ENCODE measurements at places on chromosomes 6 and 20. TPM values are rescaled to one million over a fixed set of nuclear protein-coding genes. Genes with fewer than 3 reads are reported as not detected.

DNA sequence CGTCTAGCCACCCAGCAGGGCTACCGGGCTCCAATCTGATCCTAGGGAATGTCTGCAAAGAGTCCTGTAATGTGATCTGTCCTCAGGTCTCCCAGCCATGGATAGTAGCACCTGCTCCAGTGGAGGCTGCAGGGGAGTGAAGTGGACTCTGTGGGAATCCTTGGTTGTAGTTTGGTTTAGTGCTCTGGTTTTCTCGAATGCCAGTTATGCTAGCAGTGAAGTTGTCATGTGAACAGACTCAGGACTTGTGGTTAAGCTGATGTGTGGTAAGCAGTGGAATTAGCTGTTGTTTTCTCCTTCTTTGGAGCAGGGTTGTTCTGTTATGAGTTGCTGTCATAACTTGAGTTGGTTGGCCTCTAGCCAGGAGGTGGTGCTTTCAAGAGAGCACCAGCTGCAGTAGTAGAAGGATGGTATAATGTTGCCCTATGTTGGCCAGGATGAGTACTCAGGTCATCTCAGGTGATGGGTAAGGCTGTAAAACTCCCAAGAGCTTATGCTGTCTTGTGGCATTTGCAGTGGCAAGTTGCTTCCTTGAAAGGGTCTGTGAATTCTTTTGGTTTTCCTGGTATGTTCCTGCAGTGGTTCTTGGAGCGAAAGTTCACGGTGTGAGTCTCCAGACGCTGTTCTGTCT, 390.2 kb downstream of the UTRN start:
- peak; percentile 70 for DNase-seq

DNA sequence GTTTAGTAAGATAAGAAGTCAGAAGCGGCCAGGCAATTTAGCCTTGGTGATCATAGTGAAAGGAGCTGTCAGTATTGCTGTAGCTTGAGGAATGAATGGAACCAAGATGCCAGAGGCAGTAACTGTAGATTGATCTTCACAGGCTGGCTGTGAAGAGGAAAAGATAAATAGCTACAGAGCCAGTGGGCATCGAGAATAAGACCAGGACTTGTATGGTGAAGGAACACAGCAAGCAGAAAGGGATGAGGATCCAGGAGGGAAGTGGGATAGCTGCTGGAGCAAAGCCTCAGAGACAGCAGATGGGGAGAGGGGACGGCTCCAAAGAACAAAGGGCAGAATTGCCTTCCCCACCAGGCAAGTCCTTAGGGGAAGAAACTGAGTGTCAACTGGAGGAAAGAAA, 294.4 kb upstream of the PLN start:
- no peak for DNase-seq

DNA sequence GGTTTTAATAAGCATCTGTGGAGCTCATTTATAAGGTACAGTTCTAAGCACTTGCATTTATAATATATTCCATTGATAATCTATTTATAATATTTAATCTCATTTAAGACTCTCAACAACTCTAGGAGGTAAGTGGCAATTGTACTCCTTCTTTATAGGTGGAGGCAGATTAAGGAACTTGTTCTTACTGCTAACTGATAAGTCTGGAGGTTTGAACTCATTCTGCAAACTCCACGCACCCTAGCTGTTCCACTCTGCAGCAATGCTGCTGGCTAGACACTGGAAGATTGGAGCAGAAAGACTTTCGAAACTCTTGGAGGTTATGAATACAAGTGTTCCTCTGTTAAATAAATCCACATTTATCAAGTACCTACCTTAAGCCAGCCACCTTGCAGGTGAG, 793 bp upstream of the HDAC2 start:
- DNase-seq, result no peak

DNA sequence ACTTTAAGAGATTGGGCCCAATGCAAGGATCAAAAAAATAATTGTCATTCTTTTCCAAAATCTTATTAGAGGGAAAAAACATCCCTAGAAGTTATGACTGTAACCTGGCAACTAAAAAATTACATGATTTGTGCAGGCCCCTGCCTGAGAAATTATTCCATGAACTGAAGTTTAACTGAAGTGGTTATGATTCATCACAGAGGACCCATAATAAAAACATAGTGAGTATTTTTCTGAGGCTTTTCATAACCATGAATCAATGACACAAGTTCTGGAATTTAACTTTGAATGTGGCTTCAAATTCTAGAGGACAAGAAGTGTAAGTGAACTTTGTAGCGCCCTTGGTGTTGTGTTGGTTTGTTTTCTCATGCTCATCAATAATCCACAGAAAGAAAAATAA, 31.1 kb upstream of the CARMIL1 start:
- DNase-seq, result no peak

DNA sequence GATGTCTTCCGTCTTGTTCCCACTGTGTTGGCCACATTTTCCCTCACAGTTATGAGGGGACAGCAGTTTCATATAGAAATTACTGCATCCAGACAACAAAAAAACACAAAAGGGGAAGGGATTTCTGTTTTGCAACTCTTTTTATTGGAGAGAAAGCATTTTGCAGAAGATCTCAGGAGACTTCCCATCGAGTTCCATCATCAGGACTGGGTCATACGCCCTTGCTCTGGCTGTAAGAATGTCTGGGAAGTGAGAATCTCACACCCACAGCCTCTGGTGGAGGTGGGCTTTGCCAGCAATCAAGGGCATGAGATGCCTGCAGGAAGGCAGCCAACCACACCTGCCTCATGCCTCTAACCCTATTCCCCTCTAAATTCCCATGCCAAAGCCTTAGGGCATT, 5.8 kb upstream of the IGF2R start:
- DNase-seq, result no peak

DNA sequence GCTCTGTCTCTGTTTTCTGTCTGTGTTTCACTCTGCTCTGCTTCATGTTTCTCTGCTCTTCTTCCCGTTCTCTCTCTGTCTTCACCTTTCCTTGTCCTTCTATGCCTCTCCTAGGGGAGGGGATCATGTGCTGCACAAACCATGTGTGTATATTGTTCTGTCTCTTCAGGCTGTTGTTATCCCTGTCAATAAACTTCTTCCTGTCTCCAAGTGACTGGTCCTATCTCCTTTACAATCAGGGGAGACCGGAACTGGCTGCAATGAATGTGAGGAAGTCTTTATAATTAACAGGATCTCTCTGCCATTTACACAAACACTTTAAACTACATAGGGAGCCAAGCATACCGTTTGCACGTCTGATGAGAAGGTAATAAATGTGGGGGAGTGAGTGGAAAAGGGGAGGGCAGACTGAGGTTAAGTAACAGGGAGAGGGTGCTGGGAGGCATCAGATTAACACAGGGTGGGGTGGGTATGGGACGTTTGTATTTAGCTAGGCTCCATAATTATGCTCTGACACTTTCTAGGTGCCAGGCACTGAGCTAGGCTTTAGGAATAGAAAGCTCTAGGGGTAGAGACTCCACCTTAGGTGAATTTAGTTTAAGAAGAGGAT, 626.1 kb downstream of the DHX35 start:
- no peak for DNase-seq

GRCh38 chr6:125038925-125039324, 76.7 kb downstream of the RNF217 start:
- no peak for DNase-seq

The VGLL2 gene
- total RNA-seq, result not detected
